ENCODE measurements at places on chromosomes 2 and 18.

GRCh38 chr2:7719876-7720275 is 802.7 kb downstream of the RNF144A start:
- no peak for DNase-seq

DNA sequence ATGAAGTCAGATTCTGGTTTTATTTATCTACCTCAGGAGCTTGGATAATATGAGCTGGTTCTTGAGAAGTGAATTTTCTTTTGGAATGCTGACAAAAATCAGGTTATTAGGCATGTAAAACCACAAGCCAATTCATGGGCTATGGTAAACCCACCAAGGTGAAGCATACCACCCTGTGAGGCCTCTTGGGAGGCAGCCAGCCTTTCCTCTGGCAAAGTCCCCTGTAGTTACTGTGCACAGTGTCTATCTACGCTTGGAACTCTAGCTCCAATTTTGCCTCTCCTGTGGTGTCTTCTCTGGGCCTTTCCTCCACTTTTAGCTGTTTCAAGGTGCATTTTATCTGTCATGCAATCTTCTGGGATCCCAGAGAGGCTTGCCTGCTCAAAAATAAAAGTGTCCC is 242.7 kb upstream of the ZSWIM2 start:
- DNase-seq, result no peak

DNA sequence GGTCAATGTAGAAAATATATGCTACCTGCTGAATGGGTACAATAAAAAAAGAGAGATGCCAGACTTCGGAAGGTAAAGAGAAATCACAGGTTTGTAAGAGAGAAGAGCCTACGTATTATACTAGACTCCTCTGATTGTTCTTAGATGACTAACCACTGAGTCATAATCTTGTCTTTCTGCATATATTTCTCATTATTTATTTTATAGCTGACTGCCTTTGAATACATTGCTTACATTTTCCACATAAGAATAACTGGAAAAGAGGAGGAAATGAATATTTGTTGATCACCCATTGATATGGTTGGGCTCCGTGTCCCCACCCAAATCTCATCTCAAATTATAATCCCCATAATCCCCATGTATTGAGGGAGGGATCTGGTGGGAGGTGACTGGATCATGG is 90.3 kb upstream of the RAB27B start:
- no peak for DNase-seq

DNA sequence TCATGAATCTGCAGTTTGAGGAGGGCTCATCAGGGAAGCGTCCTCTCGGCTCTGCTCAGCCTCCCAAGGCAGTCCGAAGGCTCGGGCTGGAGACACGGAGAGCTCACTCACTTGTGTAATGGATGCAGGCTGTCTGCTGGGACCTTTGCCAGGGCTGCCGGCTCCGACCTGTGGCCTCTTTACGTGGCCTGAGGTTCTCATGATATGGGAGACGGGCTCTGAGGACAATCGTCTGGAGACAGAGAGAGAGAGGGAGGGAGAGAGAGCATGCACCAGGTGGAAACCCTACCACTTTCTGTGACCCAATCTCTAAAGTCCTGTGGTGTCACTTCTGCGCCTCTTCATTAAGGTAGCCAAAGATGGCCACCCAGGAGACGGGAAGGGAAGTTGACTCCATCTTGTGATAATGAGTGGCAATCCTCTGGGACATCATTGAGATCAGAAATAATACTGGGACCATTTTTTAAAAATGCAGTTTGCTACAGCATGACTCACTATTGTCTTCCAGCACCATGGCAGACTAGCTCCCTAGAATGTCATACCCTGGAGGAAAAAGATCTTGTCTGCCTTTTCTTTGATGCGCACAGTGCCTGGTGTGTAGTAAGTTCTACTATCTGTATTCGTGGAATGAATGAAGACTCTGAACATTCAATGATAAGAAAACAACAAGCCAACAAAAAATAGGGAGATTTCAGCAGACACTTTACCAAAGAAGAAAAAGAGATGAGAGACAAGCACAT is 60.2 kb downstream of the CD8B2 start:
- DNase-seq, result no peak

DNA sequence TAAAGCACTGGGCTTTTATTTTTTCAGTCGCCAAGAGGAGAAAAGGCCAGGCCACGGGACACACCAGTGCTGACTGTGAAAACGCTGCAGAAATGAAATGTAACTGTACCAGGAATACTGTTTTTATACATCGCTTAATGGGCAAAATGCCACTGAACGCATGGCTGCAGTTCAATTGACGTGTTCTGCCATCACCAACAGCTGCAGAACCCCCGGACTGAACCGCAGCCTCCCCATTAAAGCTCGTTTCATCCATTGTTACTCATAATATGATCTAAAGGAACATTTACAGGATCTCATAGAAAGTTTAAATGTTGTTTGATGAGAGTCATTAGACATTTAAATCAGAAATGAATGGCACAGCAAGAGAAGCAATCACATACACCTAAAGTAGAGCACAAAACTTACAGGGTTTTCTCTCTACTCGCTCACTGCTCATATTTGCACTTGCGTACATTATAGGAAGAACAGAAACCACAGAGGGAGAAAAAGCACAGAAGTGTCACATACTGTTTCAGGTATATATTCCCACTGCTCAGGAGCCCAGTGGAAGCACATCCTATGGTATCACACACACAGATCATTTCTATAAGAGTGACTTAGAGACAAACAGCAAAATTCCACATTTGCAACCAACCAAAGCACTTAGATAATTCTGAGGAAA is 35.3 kb downstream of the TCF4 start:
- DNase-seq, result no peak

All from stimulated activated CD4-positive, alpha-beta T cell treated with anti-CD3 and anti-CD28 coated beads, TNF-alpha, amount 100 ng/mL, for 1 hour (primary cell).